Thoracic aorta (tissue), 2 donors: ENCODE measurements at places on chromosomes 5 and 9.

- no peak for DNase-seq
These were observed 234.4 kb upstream of the ATP10B start for GRCh38 chr5:161086461-161086860.

DNA sequence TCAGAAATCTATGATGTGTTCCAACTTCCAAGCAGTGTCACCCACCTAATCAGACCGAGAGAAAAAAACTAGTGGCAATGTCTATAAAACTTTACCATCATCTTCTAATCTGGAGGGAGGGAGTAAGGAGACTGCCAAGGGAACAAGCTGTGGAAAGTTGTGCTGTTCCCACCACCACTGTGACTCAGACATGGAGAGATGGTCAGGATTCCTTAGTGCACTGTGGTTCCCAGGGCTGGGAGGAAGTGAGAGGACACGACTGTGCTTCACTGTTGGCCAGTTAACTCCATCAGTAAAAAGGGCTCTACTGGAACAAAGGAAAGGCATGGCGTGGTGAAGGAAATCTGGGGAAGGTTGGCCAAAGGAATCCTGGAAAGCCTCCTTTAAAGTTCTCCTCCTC, 18.8 kb downstream of the TICAM2 start:
- no peak for DNase-seq

DNA sequence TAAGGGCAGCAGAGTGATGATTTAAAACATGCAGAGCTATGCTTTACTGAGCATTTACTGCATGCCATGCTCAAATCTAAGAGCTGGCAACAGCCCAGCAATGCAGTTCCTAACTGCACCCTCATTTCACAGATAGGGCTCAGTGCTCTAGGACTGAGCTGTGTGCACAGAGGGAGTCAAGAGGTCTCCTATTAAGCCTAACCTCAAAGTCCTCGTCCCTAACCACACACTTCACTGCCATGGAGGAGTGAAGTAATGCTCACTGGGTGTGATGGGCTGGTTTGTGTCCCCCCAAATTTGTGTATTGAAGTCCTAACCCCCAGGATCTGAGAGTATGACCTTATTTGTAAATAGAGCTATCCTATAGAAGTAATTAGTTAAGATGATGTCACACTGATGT, 25.9 kb downstream of the BARX1 start:
- DNase-seq, result no peak

DNA sequence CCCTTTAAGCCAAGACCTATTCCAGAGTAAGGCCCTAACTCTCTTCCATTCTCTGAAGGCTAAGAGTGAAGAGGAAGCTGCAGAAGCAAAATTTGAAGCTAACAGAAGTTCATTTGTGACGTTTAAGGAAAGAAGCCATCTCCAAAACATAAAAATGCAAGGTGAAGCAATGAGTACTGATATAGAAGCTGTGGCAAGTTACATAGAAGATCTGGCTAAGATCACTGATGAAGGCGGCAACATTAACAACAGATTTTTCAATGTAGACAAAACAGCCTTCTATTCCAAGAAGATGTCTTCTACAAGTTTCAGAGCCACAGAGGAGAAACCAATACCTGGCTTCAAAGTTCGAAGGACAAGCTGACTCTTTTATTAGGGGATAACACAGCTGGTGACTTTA, 1143.4 kb downstream of the CDH12 start:
- DNase-seq, result no peak

DNA sequence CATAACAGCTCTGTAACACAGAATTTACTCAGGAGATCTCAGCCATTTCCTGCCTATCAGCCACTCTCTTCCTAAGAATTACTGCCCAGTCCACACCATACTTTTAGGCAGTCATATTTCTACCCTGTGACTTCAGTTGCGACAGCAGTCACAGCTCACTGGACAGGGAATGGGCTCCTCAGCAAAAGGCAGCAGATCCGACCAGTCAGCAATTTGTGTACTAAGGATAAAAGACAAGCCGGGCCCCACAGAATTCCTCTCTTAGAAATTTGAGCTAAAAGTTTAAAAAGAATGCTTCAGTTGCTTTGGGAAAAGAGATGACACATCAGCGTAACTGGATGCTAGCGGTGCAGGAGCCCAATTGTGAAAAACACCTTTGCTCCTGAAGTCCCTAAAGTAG, 172.1 kb downstream of the ENC1 start:
- no peak for DNase-seq
